HuH-7.5 (cell line): ENCODE measurements at places on chromosomes 1 and 21.

DNA sequence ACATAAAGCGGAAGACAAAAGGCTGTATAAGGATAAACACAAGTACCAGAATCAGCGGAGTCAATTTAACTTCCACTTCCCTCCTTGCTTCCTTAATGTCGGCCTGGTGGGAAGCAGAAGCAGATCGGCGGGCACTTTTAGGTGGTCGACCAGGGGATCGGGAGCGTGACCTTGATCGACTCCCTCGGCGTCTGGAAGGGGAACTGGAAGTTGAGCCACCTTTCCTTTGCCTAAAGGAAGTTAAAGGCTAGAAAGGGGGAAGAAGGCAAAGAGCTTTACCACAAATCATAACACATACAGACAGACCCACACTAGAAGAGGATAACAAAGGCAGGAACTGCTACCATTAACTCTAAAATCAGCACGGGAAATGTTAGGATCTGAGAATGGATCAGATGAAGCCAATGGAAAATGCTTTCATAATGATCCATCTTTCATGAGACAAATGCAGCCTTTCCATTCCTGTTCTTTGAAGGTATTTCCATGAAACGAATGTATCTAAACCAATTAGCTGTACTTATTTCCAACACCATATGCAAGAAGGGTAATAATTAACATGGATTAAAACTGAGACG is 5.7 kb downstream of the LBR start:
- DNase-seq: no peak

- DNase-seq: no peak
Measured at GRCh38 chr1:29960156-29960755, 723.9 kb downstream of the PTPRU start.

DNA sequence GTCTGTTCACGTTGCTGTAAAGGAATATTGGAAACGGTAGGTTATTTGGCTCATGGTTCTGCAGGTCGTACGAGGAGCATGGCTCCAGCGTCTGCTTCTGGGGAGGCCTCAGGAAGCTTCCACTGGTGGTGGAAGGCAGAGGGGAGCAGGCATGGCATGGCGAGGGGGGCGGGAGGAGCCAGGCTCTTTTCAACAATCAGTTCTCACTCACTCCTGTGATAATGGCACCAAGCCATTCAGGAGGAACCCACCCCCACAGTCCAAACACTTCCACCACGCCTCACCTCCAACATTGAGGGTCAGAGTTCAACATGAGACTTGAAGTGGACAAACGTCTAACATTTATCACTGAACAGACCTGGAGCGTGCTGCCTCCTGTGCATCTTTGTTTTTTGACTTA is 141.2 kb downstream of the PGBD5 start:
- DNase-seq: no peak

GRCh38 chr1:182622901-182623528 is 18.8 kb upstream of the RGS16 start:
- no peak for DNase-seq

GRCh38 chr1:180156201-180156600 is 1.5 kb downstream of the QSOX1 start:
- no peak for DNase-seq

DNA sequence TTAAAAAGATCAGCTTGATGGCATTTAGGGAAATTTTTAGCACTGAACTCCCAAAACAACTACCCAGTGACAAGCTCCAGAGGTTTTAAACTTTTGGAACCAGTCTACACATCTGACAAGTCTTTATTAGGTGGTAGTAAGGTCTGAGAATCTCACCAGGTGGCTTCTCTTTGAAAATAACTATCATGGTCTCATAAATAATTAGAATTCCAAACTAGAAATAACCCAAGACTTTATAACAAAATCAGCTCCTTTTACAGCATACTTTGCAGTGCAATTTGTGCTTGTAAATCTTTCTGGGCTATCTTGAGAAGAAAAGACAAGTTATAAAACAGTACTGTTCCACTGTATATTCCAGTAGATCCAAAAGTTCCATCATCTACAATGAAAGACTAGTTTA is 108.7 kb downstream of the LTN1 start:
- no peak for DNase-seq

- DNase-seq: no peak
Measured at GRCh38 chr1:117286145-117286544, 75.4 kb upstream of the VTCN1 start.

GRCh38 chr1:1612104-1612400 is 3.2 kb upstream of the MIB2 start:
- DNase-seq: no peak

DNA sequence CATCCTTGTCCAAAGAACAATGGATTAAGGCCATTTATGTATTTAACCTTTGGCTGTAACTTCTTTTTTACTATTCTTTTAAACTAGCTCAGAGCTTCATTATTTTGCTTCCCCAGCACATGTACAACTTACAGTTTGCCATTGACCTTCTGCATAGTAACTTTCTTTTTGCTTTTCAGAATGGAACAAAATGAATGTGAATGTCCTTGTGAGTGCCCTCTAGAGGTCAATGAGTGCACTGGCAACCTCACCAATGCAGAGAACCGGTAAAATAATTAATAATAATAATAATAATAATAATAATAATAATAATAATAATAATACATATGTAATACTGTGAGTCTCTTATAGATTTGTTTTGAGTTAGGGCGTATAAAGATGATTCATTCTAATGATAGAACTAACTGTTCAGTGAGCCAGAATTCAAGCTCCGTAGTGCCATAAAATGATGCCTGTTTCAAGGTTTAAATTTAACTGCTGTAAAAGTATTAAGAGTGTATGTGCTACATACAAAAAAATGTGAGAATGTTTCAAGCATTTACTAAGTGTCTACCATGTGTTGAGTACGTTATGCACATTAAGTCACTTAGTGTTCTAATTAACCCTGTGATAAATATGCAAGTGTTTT is 69.0 kb upstream of the RAVER2 start:
- DNase-seq: no peak

GRCh38 chr1:61318319-61319125 is 236.2 kb downstream of the NFIA start:
- DNase-seq: no peak

DNA sequence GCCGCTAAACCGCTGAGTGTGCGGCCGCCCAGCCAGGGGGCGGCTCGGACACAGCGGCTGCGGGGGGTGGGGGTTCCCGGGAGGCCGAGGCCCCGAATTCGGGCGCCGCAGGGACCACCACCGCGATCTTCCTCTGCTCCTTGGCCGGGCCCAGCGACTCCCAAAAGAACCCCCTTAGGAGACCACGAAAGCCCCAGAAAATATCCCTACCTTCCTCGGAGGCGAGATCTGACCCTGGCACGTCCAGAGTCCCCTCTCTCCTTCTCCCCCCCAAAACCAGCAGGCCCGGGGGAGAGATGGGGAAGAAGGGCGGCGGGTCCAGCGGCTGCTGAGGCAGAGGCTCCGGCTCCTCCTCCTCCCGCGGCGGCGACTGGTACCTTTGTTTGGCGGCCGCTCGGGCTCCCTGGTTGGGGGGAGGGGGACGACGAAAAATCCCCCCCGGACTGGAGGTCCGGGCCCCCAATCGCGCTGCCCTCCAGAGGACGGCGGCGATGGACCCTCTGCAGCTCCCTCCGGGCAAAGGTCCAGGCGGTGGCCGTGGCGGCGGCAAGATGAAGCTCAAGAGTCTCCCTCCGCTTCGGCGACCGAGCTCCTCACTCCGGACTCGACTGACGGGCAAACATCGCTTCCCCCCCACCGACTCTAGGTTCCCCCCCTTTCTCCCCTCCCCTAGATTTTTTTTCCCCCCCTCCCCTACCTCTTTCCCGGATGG is at the start of gene ARID4B:
TSS of gene ARID4B (minus strand) at position 621 of the 712 bp plus-strand sequence. CDS start 1,260 bp downstream, outside the sequence.
- DNase-seq: no peak

DNA sequence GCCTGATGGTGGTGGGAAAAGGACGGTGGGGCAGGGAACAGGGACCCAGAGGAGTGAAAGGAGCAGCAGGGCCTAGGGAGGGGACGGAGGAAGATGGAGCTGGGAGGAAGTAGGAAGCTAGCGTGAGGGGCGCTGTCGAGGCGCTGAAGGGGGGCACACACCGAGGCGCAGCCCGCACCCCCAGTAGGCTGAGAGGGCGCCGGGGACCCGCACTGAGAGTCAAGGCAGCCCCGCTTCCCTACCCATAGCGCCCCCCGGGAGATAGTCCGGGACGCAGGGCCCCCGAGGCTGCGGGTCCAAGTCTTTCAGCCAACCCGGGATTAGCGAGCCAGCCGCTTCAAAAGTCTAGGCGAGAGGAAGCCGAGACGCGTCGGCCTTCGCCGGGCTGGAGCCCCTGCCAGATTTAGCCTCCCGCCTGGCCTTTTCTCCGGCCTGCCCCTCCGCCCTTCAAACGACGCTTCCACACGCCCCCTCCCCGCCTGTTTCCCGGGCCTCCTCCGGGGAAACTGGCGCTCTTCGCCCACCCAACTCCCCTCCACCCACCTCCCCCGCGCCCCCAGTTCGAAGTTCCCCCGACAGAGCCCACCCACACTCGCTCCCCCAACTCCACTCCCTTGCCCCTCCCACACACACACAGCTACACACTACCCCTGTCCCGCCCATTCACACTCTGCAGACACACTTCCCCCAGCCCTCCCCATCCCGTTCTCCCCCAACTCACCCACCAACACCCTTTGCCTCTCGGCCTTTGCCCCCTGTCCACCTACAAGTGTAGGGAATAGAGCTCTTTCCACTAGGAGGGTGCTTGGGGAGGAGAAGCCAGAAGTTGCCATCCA is 7.8 kb upstream of the PROX1 start:
- no peak for DNase-seq

- DNase-seq: no peak
Measured at GRCh38 chr1:2275796-2276536, 47.8 kb downstream of the SKI start.

DNA sequence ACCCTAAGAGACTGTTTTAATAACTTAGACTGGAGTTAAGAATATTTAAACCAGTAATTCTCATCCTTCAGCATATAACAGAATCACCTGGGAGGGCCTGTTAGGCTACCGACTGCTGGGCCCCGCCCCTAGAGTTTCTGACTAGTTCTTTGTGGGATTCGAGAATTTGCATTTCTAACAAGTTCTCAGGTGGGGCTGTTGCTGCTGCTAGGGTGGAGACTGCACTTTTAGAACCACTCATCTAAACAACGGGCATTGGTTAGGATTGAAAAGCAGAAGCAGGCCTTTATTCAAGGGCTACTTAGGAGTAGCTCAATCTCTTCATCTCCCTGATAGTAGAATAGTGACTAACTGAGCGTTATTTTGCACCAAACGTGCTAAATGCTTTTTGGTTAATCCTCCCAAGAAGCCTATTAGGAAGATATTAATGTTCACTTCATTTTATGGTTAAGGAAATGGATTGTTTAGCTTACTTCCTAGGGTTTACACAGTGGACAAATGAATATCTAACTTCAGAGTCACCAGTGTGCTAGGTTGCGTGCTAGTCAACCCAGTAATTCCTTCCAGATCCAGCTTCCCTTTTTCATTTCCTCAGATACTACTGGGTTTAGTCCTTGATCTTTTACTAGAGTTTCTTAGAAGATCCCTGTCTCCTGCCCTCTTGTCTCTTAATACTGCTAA is 31.1 kb upstream of the UAP1 start:
- no peak for DNase-seq

- no peak for DNase-seq
Measured at GRCh38 chr1:109258481-109259466, 9.4 kb downstream of the CELSR2 start.

DNA sequence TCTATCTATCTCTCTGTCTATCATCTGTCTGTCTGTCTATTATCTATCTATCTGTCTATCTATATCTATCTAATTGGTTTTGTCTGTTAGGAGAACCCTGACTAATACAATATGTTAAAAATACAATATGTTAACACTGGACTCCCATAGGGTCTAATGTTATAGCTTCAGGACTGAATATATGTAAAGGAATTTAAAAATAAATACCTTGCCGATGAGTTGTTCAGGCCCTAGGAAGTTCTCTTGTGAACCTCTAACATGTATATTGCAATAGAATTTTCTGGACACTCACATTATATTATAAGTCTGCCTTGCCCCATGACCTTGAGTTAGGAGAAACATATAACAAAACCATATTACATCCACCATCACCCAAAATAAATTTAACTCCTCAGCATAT is 900.6 kb downstream of the NCAM2 start:
- DNase-seq: no peak

GRCh38 chr21:29961291-29962027 is 21.7 kb upstream of the GRIK1 start:
- no peak for DNase-seq

GRCh38 chr1:87103074-87103473 is 188.6 kb downstream of the HS2ST1 start:
- DNase-seq: no peak

DNA sequence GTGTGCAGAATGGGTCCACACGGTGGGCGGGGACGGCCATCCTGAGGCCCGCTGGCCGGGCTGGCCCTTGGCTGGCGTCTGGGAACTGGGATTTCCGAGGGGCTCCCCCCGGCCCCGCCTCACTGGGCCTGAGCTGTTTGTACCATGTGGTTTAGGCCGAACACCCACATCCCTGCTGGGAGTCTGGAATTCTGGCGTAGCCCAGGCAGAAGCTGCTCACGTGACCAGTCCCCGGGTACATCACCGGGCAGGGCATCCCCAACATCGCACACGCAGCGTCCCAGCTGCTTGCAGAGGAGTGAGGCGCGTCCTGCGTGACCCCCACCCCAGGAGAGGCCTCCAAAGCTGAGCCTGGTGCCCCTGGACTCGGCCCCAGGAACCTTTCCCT is 2.1 kb downstream of the KRTAP10-7 start:
- no peak for DNase-seq

GRCh38 chr21:25577424-25578055 is 29.7 kb downstream of the MRPL39 start:
- DNase-seq: no peak

DNA sequence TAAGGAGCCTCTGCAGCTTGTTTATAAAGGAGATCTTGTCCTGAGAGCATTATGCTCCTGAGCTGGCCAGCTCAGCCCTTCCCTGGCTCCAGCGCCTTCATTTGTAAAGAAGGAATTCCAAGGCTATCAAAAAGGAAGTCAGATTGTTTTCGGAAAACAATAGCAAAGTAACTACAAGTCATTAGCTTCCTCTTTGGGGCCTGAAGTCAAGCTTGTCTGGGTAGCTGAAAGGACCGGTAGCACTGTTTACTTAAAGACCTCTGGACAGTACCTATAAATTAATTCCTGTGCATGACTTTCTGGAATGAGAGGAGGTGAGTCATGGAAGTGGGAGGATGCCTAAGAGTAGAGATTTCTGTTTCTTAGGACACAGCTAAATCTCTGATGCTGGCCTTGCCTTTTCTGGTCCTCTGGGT is 20.7 kb upstream of the GJA5 start:
- DNase-seq: no peak

DNA sequence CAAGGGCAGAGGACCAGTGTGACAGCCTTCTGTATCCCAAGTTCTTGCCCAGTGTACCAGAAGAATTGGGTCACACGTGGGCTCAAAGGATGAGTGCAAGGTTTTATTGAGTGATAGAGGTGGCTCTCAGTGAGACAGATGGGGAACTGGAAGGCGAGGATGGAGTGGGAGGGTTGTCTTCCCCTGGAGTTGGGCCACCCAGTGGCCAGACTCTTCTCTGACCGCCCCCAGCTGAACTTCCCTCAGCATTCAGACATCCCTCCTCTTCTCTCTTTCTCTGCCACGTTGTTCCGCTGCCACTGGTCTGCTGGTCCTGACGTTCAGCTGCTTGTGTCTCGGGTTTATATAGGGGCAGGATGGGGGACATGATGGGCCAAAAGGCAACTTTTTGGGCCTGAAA is 150.1 kb upstream of the IVNS1ABP start:
- DNase-seq: no peak

GRCh38 chr21:34705011-34705410 is 36.2 kb downstream of the CLIC6 start:
- DNase-seq: no peak

GRCh38 chr1:41493626-41494350 is 9.3 kb upstream of the EDN2 start:
- DNase-seq: no peak
